ENCODE measurements at places on chromosomes 2 and 18.

GRCh38 chr2:36960005-36960675 is 6.2 kb downstream of the STRN start:
- DNase-seq = no peak
- H3K36me3 ChIP-seq = peaks cover 4% of the 10 kb centered on the region
- H3K27me3 ChIP-seq = no peaks in the 10 kb centered on the region
- peaks cover 56% of the 10 kb centered on the region for H3K4me1 ChIP-seq

- H3K4me3 ChIP-seq = no peak overlapping the region
- H3K36me3 ChIP-seq = no peaks in the 10 kb centered on the region
- peak overlapping the region; percentile 37 for H3K27ac ChIP-seq
- no peaks in the 10 kb centered on the region for H3K27me3 ChIP-seq
- H3K4me1 ChIP-seq = peaks cover 41% of the 10 kb centered on the region
Observed at GRCh38 chr2:64212346-64212745, 68.1 kb upstream of the PELI1 start.

DNA sequence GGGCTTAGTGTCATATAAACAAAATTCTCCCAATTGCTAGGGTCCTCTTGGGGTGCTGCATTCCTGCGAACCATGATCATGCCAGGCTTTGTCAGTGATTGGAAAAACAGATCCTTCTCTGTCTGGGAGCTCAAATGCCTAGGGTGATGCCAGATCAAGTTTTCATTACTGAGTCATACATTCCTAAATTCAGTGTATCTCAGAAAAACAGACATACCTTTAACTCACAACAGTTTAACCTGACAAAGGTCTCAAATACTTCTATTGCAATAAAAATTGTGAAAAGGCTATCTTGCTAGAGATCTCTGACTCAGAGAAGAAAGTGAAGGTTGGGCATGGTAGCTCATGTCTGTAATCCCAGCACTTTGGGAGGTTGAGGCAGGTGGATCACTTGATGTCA is 86.9 kb downstream of the SH3YL1 start:
- H3K4me1 ChIP-seq = peaks cover 10% of the 10 kb centered on the region
- no peak for DNase-seq
- no peak overlapping the region for H3K27ac ChIP-seq
- H3K36me3 ChIP-seq = no peaks in the 10 kb centered on the region

DNA sequence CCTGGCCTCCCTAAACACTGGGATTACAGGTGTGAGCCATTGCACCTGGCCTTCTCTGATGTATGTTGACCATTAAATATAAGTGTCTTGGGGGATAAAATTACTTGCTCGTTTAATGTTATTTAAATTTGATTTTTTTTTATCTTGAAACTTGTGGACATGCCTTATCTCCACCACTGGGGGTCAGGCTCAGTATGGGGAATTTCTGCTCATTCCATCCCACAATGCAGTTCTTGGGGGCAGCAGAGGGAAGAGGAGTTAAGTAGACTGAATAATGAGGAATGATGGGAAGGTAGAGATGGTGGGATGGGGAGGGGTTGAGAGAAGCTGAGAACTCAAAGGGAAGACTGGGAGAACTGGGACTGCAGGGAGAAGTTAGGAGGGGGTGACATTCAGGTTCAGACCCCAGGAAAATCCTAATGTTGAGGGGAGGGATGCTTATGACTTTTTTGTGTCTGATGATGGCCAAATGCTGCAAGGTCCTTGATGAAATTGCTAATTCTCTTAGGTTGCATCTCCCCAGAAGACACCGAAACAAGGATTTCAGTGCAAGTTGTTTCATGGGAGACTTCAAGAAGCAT is 174.2 kb downstream of the MIB1 start:
- no peak overlapping the region for H3K4me3 ChIP-seq
- peaks cover 11% of the 10 kb centered on the region for H3K4me1 ChIP-seq
- H3K36me3 ChIP-seq = peaks cover 3% of the 10 kb centered on the region
- H3K27ac ChIP-seq = no peak overlapping the region
- no peak for DNase-seq

GRCh38 chr2:172083628-172084394 is 1.5 kb upstream of the DLX1 start:
- H3K27ac ChIP-seq = no peak overlapping the region
- H3K4me1 ChIP-seq = peaks cover 57% of the 10 kb centered on the region
- H3K36me3 ChIP-seq = peaks cover 14% of the 10 kb centered on the region

DNA sequence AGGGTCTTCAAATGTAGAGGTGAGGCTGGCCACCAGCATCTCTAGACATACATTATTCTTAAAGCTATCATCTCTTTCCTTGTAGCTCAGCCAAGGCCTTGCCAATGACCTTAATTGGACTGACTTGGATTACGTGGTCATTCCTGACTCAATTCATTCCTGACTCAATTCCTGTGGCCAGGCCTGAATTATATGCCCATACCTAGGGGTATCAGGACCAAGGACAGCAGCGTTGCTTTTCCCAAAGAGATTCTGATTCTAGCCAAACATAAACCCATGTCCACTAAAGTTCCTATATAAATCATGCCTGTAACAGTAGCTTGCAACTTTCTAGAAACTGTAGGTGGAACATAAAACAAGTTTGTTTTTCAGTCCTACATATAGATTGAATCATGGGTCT is 231.7 kb downstream of the ARL6IP6 start:
- peaks cover 4% of the 10 kb centered on the region for H3K27me3 ChIP-seq
- peak; percentile 43 for DNase-seq
- no peak overlapping the region for H3K4me3 ChIP-seq
- H3K36me3 ChIP-seq = no peaks in the 10 kb centered on the region
- H3K4me1 ChIP-seq = no peaks in the 10 kb centered on the region

GRCh38 chr2:40096360-40096759 is 317.3 kb upstream of the THUMPD2 start:
- H3K27me3 ChIP-seq = no peaks in the 10 kb centered on the region
- H3K36me3 ChIP-seq = no peaks in the 10 kb centered on the region
- DNase-seq = no peak

DNA sequence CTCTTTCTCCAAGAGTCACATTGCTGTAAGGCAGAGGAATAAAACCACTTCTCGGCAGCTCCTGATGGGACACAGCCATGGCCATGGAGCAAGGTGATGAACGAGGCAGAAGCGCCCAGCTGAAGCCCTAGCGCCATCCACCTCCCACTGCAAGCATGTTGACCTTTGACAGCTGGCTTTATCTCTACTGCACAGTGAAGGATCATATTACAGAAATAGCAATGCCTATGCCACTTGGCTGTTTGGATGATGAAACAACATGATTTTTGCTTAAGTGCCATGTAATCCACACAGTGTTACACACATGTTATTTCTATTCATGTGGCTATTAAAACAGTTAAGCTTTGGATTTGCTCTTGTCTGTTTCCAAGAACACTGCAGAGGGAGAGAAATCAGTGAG is 167.7 kb downstream of the VAPA start:
- no peak overlapping the region for H3K27ac ChIP-seq
- no peaks in the 10 kb centered on the region for H3K27me3 ChIP-seq
- no peak for DNase-seq

- H3K4me1 ChIP-seq = peaks cover 10% of the 10 kb centered on the region
- no peak overlapping the region for H3K4me3 ChIP-seq
- no peaks in the 10 kb centered on the region for H3K36me3 ChIP-seq
- no peak for DNase-seq
- H3K27me3 ChIP-seq = peaks cover 73% of the 10 kb centered on the region
- no peak overlapping the region for H3K27ac ChIP-seq
Observed at GRCh38 chr18:78975699-78976335, 3.8 kb upstream of the SALL3 start.

- no peak for DNase-seq
- H3K36me3 ChIP-seq = no peaks in the 10 kb centered on the region
- H3K4me3 ChIP-seq = no peak overlapping the region
- H3K27ac ChIP-seq = no peak overlapping the region
- H3K27me3 ChIP-seq = peaks cover 12% of the 10 kb centered on the region
- H3K4me1 ChIP-seq = no peaks in the 10 kb centered on the region
Observed at GRCh38 chr18:79641722-79642497, 37.7 kb upstream of the CTDP1 start.

DNA sequence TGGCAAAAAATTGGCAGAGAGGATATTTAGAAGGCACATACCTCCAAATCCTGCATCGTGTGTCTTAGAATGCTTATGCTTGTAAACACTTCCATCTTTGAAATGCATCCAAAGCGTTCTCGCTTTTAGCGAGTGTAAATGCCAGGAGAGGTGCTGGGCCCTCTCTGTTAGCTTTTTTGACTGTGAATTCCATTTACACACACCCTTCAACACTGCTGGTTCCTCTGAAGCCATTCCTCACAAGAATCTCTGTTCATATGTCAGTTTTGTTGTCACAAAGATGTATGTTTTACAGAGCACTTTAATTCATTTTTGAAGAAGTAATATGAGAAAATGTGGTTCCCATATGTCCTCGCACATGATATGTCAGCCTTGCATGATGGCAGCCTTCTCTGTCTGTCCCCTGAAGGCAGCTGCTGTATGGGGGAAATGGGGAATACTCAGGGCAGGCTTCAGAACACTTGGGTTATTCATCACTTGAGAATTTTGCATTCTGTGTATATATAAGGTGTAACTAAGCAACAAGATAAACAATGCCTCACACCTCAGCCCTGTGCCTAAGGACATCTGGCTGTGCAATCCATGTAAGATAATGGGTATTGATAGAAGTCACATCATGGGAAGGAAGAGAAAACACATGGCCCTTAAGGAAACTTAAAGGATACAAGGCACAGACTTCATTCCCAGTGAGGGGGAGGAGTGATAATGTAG is 52.3 kb downstream of the RAB27B start:
- no peak overlapping the region for H3K4me3 ChIP-seq
- H3K36me3 ChIP-seq = no peaks in the 10 kb centered on the region
- peaks cover 6% of the 10 kb centered on the region for H3K27me3 ChIP-seq
- peak overlapping the region; percentile 71 for H3K27ac ChIP-seq
- no peak for DNase-seq

DNA sequence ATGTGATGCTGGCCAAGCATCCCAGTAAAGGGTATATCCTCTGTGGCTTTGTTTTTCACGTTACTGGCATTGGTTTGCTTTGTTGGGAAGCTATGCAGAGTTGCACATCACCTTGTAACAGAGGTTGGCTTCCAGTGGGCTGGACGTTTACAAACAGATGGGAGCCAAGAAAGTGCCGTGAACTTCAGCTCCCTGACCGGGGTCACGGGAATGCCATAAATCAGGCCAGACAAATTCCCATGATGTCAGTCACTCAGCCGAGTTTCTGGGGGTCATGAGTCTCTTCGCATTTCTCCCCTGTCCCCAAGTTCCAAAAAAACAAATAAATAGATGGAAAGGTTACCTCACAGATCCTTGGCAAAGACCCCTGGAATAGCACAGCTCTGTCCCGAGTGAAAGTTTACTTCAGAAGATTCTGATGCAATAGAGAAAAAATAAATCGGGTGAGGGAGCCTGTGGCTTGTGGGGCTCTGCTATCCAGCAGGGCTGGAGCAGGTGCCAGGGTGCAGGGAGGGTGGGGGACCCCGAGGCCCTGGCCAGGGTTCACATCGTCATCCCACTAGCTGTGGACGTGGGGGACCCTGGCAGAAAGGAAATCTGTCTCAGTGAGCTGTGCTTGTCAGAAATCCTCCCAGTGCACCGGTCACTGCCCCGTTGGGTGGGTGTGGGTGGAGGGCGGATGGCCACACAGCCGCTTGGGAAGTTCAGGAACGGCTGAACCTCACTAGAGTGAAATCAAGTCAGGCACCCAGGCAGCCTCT is 27.8 kb downstream of the TWIST2 start:
- no peak for DNase-seq
- H3K36me3 ChIP-seq = no peaks in the 10 kb centered on the region
- peaks cover 17% of the 10 kb centered on the region for H3K27me3 ChIP-seq
- H3K27ac ChIP-seq = no peak overlapping the region

- H3K4me3 ChIP-seq = no peak overlapping the region
- DNase-seq = no peak
- no peaks in the 10 kb centered on the region for H3K27me3 ChIP-seq
Observed at GRCh38 chr18:49788327-49788898, 24.9 kb downstream of the ACAA2 start.

GRCh38 chr2:43239981-43240765 is 13.8 kb upstream of the ZFP36L2 start:
- H3K4me1 ChIP-seq = peaks cover 22% of the 10 kb centered on the region
- peaks cover 7% of the 10 kb centered on the region for H3K36me3 ChIP-seq
- no peak for DNase-seq
- no peak overlapping the region for H3K4me3 ChIP-seq
- H3K27me3 ChIP-seq = no peaks in the 10 kb centered on the region
- peak overlapping the region; percentile 38 for H3K27ac ChIP-seq

DNA sequence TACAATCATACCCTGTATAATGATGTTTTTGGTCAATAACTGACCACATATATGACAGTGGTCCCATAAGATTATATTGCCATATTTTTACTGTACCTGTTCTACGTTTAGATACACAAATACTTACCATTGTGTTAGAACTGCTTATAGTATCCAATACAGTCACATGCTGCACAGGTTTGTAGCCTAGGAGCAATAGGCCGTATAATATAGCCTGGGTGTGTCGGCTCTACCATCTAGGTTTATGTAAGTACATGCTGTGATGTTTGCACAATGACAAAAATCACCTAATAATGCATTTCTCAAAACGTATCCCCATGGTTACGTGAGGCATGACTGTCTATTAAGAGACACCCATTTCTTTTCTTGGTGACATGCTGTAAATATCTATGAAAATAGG is 55.0 kb upstream of the APCDD1 start:
- no peak overlapping the region for H3K27ac ChIP-seq
- no peak for DNase-seq
- peaks cover 44% of the 10 kb centered on the region for H3K4me1 ChIP-seq
- H3K4me3 ChIP-seq = no peak overlapping the region

- no peak for DNase-seq
- H3K4me3 ChIP-seq = no peak overlapping the region
- peaks cover 64% of the 10 kb centered on the region for H3K27me3 ChIP-seq
Observed at GRCh38 chr2:240642806-240643092, 17.5 kb downstream of the GPR35 start.

- no peaks in the 10 kb centered on the region for H3K36me3 ChIP-seq
- DNase-seq = no peak
- H3K4me3 ChIP-seq = no peak overlapping the region
Observed at GRCh38 chr2:28661589-28662001, 90.0 kb upstream of the PPP1CB start.

- H3K27ac ChIP-seq = peak overlapping the region; percentile 5
- peaks cover 34% of the 10 kb centered on the region for H3K4me1 ChIP-seq
Observed at GRCh38 chr2:236862961-236863728, 222.5 kb upstream of the COPS8 start.

DNA sequence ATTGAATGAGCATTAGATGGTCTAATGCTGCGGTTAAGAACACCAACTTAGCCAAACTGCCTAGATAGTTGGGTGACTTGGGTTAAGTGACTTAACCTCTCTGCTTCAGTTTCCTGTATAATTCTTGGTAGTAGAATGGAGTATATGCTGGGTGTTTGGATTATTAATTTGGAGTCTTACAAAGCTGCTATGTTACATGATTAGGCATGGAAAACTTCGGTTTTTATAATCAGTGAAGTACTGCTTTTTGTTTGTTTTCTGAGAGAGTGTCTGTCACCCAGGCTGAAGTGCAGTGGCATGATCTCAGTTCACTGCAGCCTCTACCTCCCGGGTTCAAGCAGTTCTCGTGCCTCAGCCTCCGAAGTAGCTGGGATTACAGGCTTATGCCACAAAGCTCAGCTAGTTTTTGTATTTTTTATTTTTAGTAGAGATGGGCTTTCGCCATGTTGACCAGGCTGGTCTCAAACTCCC is 4.5 kb downstream of the RPL37A start:
- no peak overlapping the region for H3K27ac ChIP-seq
- H3K4me3 ChIP-seq = no peak overlapping the region
- no peak for DNase-seq
- H3K4me1 ChIP-seq = peaks cover 34% of the 10 kb centered on the region
- H3K36me3 ChIP-seq = peaks cover 45% of the 10 kb centered on the region

GRCh38 chr2:101698844-101699754 is 1.6 kb downstream of the MAP4K4 start:
- no peaks in the 10 kb centered on the region for H3K27me3 ChIP-seq
- no peak overlapping the region for H3K4me3 ChIP-seq
- DNase-seq = no peak
- peaks cover 13% of the 10 kb centered on the region for H3K36me3 ChIP-seq
- H3K4me1 ChIP-seq = peaks cover 22% of the 10 kb centered on the region

All from mesothelial cell of epicardium (in vitro differentiated cells).